ENCODE measurements at places on chromosomes 7 and 10.

- no peak for DNase-seq
Observed at GRCh38 chr10:117503244-117504205, 39.0 kb upstream of the EMX2 start.

DNA sequence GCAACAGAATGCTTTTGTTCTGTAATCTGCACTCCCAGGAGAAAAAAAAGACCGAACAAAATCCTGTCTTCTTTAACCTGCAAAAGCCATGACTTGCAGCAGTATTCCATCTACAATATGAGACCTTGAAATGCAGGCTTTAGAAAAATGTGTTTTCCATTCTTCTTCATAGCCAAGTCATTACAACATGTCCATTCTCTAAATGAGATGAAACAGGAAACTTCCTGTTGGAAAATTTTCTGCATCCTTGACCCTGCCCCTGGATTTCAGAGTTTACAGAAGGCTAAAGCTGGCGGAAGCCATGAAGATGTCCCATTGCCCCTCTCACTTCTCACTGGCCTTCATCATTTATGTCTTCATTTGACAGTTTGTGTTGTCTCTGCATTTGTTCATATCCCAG lies 546.4 kb downstream of the TNS3 start:
- DNase-seq = no peak

DNA sequence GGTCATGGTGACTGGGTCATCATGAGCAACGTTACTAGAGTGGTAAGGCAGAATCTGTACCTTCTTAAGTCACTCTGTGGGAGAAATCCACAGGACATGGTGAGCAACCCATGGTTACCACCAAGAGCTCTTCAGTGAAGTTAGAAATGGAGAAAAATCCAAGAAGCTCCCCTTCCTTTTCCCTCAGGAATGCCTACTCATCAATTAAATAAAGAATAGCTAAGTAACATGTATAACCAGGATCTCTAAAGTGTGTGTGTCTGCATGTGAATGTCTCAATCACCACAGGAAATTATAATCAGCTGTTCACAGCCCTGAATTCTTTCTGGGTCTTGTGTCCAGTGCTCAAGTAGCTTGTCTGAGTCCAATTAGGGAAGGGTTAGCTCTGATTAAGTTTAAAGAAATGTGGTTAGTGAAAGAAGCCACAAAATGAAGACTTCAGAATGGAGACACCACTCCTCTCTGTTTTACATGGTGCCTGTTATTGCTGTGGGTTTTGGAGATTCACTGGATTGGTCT lies 73.2 kb downstream of the SEM1 start:
- no peak for DNase-seq

DNA sequence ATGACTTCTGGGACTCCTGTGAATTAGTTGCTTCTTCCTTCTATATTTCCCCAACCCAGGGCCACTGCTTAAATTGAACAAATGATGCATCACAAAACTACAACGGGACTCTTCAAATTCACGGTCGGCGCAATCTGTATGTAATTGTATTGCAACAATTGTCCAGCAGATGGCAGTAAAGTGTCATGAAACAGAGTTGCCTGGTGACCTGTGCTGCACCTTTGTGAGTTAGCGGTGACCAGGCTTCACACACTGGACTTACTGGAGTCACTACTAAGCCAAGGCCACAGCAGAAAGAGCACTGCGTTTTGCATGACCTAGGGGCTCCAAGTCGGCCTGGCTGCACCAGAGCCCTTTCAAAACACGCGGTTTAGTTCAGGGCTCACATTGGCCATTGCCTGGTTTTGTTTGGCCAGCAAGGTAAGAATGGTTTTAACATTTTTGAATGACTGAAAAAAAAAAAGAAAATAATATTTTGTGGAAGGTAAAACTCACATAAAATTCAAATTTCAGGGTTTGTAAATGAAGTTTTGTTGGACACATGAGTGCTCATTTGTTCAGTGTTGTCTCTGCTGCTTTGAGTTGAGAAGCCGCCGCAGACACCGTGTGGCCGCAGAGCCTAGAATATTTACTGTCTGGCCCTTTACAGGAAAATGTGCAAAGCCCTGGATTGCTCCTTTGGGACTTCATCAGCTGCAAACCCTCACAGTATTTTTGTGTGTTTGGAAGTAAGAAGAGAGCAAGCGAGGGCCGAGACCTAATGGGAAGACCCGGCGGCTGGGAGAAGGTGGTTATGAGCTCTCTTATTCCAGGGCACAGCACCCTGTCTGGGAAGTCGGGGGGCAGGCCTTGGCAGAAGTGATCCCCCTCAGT lies 23.2 kb upstream of the ZNF32 start:
- no peak for DNase-seq

DNA sequence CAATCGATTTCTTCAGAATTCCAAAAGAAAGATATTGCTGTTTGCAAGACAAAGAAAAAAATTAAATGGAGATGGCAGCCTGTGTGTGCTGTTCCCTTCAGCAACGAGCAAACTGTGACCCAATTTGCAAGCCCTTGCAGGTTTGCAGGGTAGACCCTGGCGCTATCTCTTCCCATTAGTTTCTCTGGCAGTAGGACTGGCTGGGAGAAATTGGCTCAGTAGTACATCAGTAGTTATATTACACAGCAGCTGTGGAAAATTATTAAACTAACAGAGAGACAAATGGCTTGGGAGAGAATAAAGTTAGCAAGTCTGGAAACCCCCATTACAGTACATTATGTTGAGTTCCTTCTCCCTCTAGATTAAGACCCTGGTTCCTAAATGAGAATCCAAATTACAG lies 116.4 kb upstream of the ITGB1 start:
- no peak for DNase-seq

- no peak for DNase-seq
Observed at GRCh38 chr7:977326-978048, 2.1 kb upstream of the COX19 start.

DNA sequence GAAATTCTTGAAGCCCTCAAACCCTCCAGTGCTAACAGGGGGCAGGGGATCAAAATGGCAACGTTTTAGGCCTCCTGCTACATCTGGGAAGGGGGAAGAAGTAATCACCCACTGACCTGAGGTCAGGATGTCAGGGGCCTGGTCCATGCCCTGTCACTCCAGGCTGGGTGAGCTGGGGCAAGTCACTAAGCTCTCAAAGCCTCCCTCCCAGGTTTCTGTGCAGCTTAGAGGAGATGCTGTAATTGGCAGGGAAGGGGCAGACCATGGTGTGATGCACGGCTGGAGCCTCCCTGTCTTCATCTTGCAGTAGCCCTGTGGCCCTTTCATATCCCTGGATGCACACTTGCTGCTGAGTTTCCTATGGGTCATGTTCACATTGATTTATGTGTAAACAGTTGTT lies 27.2 kb downstream of the LEP start:
- DNase-seq = no peak

GRCh38 chr10:89505640-89506275 lies 29.6 kb downstream of the SLC16A12 start:
- DNase-seq = no peak

- DNase-seq = peak; percentile 23
Observed at GRCh38 chr7:107661081-107661864, 645 bp downstream of the SLC26A4 start.

- DNase-seq = no peak
Observed at GRCh38 chr10:124532106-124532641, 70.6 kb downstream of the LHPP start.

GRCh38 chr10:26199841-26200240 lies 16.7 kb upstream of the GAD2 start:
- no peak for DNase-seq

DNA sequence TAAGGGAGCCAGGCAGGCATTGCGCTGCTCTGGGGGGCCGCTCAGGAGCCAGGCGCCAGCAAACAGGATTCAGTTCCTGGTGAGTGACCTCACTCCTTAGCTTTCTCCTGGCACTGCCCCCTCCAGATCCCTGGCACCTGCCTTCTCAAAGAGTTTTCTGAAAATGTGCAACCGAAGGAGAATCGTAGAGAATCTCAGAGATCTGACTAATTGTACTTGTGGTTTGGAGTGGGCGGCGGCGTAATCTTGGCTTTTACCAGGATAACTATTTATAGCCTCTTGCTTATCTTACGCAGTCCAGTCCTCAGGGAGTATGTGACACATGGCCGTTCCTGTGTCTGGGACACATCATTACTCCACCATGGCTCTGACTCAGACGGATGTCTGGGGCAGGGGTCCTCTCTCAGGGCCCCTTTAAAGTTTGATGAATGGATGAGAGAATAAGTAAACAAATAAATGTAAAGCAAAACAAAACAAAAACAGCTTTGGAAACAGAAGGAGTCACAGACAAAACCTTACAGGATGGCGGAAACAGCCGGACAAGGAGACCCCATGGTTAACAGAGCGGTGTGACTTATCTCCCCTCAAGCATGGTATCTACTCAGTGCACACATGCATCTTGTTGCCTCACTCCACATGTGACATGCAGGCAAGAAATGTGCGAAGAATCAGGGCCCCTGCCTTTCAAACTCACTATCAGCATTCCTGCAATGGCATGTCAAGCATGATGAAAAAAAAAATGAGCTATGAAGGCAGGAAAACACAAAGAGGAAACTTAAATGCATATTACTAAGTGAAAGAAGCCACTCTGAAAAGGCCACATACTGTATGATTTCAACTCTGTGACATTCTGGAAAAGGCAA lies 99.7 kb downstream of the TNS3 start:
- DNase-seq = no peak

DNA sequence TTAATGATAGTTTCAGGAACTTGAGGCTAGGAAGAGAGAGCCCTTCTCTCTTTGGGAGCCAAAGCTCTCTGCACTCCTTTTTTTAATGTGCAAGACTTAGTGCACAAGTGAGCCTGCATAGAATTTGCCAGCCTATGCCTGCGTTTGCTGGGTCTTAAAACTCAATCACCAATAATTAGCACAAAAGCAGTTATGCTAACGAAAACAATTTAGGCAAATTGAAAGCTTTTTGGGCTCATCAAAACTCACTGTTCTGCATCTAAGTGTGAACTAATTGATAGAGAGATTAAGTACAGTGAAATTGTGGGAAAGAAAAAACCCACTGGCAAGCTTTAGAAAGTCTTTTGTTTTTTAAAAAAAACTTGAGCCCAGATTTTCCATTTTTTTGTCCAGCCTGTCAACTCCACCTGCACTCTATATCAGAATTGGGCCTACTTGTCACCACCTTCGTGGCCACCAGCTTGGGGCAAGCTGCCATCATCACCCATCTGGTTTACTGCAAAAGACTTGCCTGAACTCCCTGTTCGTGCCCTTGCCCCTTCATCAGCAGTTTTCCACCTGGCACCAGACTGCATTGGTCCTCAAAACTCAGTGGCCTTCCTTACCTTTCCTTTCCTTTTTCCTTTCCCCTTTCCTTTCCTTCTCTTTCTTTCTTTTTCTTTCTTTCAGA lies 37.8 kb downstream of the CRHR2 start:
- DNase-seq = no peak

Measured in CD4-positive, alpha-beta memory T cell (primary cell).